ENCODE measurements at places on chromosomes 13 and 19.

- DNase-seq, result no peak
Measured at GRCh38 chr13:102970542-102970941, 95.7 kb downstream of the SLC10A2 start.

DNA sequence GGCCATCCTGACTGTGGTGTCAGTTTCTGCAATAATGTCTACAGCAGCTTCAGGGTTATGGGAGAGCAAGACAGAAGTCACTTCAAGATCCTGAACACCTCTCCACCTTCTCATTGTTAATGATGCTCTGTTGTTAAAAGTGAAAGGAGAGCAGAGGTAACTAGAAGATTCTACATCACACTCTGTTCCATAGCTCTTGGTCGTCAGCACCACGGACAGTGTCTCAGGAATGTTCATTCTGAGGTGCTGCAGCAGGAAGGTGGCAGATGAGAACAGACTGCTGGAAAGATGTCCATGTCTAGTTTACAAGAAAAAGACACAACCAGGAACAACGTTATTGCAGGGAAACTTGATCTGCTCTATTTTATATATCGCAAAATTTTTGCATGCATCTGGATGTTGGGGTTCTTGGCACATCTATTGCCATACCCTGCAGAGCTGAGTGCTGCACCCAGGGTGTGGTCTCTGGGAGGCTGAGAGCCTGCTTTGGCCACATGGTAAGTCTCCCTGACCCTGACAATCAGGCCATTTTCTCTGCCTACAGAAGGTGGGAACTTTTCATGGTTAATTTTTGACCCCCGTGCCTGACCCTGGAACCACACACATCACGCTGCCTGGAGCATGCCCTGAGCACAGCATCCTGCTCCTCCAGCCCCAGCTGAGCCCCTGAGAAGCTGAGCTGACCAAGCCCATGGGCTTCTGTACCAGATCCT is 12.7 kb downstream of the CEACAM21 start:
- DNase-seq, result peak; percentile 15

DNA sequence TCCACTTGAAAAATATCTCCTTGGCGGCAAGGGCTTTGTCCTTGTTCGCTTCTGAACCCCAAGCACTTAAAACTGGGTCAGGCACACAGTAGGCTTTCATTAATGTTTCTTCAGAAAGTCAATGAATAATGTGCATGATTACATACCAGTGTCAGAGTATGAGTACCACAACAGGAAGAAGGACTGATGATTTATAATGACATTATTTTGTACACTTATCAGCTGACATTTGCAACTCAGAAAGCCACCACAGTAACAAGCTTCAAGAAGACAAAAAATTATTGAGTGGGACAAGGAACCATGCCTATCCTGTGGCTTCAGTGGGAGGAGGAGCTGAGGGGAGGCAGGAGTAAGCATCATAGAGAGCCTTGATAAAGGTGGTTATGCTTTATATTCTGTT is 10.0 kb downstream of the POLR1D start:
- no peak for DNase-seq

DNA sequence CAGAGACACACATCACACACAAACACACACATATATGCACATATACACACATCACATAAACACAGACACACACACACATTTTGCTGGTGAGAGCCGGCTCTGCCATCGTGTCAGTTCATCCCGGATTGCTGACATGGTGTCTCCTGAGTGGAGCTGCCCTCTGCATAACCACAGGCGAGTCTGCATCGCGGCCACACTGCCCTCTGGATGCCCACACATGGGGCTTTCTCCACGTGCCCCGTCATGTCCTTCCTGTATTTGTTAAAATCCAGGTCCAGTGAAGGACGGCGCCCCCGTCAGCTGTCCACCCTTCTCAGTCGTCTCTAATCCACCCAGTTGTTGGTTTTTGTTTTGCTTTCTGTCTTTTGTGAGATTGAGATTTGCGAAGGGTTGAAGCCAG is 52.6 kb upstream of the F7 start:
- no peak for DNase-seq

DNA sequence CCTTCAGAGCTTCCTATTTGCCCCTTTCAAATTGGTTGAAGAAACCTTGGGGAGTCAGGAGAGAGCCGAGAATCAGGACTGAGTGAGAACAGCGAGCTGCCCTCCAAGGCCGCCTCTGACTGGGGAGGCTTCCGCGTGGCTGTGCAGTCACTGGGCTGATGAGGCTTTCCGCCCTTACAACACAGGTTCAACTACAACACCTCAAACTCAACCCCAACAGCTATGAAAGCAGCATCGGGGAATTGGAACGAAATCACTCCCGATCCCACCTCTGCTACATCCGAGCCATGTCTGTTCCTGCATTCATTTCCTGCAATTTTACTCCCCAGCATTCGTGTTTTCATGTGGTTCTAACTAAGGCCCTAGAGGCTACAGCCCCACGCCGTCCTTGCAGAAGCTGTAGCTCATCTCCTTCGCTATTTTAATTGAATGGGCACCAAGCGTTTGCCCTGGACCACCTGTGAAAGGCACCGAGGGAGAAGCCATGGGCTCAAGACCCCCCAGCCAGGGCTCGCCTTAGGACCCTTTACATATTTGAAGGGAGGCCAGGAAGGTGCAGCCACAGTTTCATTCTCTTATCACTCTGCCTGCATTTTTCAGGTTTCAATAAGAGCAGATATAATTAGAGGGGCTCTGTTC is 12.3 kb upstream of the RASA3 start:
- DNase-seq, result no peak

- no peak for DNase-seq
Measured at GRCh38 chr19:49718991-49719390, 28.1 kb downstream of the CPT1C start.

DNA sequence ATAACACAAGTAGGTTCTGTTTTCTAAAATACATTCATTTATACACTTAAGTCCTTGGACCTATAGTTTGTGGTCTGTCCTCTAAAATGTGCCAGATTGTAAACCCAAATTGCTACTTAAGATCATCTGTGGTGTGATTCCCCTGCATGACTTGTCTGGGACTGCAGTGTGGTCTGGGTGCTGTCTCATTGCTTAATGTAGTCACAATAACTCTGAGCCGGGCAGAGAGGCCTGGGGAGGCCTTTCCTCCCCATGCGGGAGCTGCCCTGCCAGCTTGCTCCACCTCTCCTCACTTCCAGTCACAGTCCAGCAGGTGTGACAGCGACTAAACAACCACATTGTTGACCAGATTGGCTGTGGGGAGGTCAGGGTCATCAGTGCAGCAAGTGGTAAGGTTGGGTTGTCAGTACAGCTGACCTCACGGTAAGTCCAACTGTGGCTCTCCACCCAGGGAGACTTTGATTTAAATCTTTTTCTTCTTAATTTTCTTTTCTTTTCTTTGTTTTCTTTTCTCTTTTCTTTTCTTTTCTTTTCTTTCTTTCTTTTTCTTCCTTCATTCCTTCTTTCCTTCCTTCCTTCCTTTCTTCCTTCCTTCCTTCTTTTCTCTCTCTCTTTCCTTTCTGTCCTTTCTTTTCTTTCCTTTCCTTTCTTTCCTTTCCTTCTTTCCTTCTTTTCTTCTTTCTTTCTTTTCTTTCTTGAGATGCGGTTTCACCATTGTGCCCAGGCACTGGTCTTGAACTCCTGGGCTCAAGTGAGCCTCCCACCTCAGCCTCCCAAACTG is 4.4 kb upstream of the TUBA3C start:
- DNase-seq, result no peak

DNA sequence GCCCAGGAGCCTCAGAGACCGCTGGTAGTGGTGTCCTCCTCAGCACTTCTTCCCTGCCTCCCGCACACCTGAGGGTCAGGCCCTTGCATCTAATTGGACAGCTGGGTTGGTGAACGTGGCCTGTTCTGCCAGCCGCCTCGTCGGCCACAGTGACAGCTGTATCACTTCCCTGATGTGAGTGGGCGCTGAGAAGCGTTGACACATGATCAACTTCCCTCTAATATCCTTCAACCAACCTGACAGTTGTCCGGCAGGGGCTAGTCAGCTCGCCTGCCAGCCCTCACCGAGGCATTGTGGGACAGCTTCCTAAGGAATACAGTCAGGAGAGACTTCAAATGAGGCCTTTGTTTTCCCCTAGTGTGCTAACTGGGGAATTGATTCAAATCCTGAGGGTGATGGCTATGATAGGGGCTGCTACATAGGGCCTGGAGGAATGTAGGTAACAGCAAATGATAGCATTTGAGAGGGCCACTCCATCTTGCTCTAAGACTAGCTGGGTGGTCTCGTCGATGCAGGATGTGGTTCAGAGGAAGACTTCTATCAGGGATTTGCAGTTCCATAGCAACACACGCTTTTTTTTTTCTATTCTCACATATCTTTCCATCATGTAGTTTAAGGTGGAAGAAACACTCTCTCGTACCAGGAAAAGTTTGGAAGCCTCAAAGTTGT is 230.8 kb downstream of the TSHZ3 start:
- DNase-seq, result peak; percentile 18

DNA sequence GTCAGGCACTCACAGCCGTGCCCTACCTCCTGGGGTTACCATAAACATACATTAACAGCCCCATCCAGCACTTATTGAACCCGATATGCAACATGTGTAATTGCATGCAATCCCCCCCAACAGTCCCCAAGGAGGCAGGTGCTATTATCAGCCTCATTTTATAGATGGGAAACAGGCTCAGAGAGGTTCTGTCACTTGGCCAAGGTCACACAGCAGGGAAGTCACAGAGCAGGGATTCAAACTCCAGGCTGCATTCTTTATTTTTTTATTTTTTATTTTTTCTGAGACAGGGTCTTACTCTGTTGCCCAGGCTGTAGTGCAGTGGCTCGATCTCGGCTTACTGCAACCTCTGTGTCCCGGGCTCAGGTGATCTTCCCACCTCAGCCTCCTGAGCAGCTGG is 38.4 kb upstream of the TNFAIP8L1 start:
- DNase-seq, result no peak

- DNase-seq, result no peak
Measured at GRCh38 chr19:18586306-18586705, 2.3 kb upstream of the REX1BD start.

DNA sequence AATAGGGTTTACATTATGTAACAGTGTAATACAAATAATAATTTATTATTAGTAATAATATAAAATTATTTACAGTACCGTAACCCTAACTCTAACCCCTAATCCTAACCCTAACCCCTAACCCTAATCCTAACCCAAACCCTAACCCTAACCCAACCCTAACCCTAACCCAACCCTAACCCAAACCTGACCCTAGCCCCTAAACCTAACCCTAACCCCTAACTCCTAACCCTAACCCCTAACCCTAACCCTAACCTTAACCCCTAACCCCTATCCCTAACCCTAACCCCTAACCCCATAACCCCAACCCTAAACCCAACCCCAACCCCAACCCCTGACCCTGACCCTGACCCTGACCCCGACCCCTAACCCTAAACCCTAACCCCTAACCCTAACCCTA is 45.7 kb downstream of the PLPP2 start:
- DNase-seq, result no peak

DNA sequence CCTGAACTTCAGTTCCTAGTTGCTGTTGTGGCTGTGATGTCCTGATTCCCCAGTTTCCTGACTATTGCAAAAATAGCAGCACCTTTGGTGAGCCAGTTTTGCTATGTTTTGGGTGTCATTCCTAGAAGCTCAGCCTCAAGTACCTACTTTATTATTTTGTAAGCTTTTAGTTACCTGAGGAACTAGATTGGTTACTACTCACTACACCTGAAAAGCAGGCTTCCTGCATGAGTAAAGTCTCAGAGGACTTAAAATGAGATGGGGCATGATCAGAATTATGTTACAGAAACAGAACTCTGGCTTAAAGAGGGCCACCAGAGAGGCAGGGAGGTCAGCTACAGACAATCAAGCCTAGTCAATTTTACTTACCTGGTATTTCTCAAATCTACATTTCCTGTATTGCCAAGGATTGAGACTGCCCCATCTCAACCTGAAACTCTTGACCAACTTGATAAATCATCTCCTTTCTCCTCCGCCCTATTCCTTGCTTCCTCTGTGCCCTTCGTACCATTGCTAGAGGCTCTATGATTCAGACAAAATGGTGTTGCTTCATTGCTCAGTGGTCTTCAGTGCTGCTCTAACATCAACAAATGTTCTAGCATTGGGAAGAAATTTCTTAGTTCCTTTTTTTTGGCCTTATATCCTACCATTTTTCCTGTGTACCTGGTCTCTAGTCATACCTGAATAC is 58.9 kb downstream of the RAP2A start:
- no peak for DNase-seq

- DNase-seq, result no peak
Measured at GRCh38 chr13:20588529-20589110, 21.7 kb downstream of the IFT88 start.

DNA sequence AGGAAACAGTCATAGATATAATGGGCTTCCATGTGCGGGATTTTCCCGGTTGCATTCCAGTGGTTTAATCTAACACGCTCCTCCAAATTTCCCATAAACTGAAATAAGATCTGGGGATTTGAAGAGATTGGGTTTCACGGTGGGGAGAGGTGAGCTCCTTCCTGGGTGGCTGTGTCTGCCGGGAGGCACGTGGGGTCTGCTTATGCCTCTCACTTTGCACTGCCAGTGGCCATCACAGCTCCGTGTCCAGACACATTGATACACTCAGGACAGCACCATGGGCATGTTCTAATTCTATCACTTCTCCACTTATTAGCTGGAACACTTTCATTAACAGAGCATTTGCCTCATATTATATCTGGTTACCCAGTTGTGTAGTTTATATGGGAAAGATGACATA is 73.4 kb downstream of the SOX1 start:
- DNase-seq, result no peak

GRCh38 chr13:113816254-113816929 is 47.5 kb downstream of the GAS6 start:
- DNase-seq, result no peak

- DNase-seq, result no peak
Measured at GRCh38 chr13:98957731-98958442, 20.0 kb downstream of the DOCK9 start.

DNA sequence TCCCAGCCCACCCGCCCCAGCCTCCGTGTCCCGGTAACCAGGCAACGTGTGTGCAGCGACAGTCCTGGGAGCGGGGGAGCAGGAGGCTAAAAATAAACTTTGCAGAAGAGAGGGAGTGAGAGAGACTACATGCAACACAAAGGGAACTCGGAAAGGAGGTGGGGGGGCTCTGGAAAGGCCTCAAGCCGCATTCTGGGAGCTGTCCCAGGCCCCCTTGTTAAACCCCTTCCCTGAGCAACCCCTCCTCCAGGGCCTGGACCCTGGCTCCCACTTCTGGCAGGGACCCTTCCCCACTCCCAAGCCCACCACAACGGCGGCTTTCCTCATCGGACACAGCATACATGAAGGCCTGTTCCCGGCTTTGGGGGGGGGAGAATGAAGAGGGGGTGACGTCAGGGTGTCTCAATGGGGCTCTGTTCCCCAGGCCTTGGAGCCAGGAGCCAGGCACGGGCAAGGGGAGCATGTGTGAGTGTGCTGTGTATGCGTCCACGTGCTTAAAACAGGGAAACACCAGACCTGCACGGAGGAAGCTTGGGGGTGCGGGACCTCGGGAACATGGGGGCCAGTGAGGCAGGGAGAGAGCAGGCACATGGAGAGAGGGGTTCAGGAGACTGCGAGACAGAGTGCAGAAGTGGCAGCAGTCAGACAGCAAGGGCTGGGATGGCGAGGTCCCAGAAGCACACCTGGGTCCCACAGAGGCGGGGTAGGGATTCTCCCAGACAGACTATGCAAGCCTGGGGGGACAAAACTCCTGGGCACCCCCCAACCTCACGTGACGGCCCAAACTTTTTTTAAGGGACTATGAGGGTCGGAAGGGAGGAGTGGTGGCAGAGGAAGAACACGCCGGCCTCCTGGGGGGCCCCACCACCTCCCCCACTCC is 2.3 kb downstream of the ERF start:
- DNase-seq, result no peak

GRCh38 chr13:114339857-114340534 is 25.7 kb downstream of the CHAMP1 start:
- DNase-seq, result peak; percentile 60

- DNase-seq, result no peak
Measured at GRCh38 chr19:51194527-51195315, 30.2 kb upstream of the CD33 start.

All from Jurkat, Clone E6-1 (cell line).